ENCODE measurements at places on chromosomes 6 and 20.
A peak's percentile ranks its signal among the peaks of the same experiment; 100 is the strongest.

DNA sequence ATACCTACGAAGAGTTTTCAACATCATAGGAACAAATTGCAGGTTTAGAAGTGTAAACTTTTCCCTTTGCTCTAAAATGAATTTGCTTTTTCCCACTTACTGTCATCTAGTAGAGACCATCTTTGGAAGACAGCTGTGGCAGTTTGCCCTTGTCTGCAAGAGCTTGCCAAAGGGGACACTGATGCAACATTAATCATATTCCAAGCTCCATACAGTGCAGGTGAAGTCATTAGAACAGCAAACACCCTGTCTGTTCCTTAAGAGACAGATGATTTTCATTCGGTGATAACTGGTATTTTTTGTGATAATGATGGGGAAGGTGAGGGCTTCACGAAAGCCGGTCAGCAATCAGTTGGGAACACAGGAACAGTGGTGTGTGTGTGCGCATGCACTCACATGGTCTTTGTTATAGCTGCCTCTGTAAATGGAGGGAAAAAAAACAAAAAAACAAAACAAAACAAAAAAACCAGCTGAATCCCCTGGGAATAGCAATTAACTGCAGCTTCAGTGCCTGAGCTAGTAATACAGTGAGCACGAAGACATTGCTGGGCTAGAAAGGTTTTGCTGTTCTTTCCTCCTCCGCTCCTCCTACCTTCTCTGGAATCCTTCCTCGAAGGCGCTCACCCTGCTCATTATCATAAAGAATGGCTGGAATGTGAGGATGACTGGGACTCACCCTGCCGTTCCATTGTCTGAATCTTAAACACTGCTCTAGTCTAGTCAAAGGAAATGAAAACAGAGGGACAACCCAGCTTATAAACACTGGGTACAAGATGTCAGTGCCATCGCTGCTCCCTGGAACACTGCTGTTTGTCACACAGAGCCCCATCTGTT lies 35.2 kb upstream of the KIF13A start:
- DNase-seq, result no peak

DNA sequence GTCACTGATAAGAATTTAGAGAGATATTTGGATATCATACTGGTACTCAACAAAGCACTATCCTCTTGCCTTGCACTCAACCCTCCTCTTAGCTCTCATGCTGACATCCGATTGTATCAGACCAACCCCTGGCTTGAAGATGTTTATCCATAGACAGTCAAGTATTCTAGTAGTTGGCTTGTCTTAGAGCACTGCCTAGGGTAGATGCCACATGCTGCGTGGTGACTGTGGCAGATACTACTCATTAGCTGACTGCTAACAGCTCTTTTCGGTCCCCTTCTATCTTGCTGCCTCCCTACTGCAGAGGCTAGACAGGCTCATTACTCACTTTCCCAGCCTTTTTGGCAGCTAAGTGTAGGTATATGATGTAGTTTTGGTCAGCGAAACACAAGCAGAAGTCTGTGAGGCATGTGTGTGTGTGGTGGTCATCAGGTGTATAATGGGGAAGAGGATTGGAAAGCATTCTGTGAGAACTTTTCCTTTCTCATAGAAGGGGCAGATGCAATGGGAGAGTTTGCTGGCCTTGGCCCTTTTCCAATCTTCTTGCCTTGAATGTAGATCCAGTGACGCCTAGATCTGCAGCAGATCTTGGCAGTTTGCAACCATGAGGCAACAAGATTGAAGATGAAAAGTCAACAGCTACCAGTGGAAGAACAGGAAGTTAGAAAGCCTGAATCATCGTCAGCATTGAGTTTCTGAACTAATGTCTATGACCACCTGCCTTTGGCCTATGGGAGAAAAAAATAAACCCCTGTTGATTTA lies 4.4 kb upstream of the IFNGR1 start:
- no peak for DNase-seq

- no peak for DNase-seq
Observed at GRCh38 chr6:26588965-26589364, 7.8 kb upstream of the ABT1 start.

- peak; percentile 74 for DNase-seq
Observed at GRCh38 chr20:5844063-5844681, 94.0 kb downstream of the SHLD1 start.

- no peak for DNase-seq
Observed at GRCh38 chr6:33665957-33666356, 44.8 kb downstream of the ITPR3 start.

DNA sequence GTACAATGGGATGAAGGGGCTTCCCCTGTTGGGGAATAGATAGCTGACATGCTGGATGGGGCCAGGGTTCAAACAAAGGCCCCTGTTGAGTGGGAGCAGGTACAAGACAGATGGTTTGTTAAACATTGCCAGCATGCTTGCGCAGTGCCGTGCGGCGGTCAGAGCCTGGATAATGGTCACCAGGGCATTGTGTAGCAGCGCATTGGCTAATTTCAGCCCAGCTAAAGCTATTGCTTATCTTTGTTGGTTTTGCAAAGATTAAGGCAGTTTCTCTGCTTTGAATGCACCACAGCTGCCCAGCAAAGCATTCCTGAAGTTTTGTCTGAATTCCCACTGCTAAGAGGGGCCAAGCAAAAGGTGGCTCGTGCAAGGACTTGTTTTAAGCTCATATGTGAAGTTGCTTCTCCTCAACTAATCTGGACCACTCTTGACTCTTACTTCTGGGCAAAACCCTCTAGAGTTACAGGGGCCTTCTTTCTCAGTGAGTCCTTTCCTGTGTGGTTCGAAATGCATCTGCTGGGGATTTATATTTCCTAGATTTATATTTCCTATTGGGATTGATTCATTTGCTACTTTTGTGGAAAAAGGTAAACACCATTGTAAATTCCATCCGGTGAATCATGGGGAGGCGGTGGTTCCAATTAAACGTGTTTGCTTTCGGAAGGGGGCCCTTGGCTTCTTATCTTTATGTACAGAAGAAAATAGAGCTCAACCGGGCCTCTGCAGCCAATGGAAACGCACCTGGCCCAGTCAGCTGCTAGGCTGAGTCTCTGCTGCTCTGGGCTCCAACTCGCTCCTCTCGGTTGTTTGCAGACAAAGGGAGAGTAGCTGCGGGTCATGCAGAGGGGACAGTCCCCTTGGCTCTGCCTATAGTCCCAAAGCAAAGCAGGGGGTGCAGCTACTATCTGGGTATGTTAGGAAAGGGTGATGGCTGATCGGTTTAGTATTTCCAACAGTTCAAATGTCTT lies 72.1 kb downstream of the FOXA2 start:
- no peak for DNase-seq

GRCh38 chr6:49423817-49424216 lies 39.2 kb downstream of the MMUT start:
- no peak for DNase-seq

- DNase-seq, result no peak
Observed at GRCh38 chr20:51703400-51704287, 64.5 kb downstream of the ATP9A start.

GRCh38 chr20:17644451-17644850 lies 37.6 kb downstream of the RRBP1 start:
- DNase-seq, result no peak

DNA sequence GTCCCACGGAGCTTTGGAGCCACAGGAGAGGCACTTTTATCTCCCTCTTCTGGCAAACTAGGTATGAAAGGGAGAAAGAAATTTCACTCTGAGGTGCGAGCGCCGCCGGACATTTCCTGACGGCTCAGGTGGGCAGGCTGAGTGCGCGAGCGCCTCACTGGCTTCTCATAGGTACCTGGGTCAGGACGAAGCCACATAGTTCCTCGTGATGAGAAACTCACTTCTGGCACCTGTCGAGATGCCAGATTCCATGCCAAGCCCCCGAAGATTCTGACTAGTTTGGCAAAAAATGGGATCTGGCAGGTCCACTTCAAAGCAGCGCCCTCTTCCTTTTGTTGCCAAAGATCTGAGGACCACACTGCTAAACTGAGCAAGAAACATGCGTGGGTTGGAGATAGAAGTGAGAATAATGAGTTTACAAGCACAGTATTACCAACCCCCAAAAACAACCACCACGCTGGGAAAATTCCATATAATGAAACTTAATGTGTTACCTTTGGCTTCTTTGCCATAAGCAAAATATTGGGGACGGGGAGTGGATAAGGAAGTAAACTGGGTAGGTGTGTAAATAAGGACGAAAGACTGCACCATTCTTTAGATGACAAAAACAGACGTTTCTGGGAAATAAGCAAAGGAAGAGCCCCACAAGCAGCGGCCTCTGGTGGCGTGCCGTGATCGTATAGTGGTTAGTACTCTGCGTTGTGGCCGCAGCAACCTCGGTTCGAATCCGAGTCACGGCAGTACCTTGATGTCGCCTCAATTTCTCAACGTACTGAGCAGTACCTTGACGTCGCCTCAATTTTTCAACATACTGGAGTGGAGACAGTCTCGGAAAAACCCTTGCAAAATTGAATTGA lies 89.8 kb upstream of the PRSS16 start:
- peak; percentile 79 for DNase-seq

DNA sequence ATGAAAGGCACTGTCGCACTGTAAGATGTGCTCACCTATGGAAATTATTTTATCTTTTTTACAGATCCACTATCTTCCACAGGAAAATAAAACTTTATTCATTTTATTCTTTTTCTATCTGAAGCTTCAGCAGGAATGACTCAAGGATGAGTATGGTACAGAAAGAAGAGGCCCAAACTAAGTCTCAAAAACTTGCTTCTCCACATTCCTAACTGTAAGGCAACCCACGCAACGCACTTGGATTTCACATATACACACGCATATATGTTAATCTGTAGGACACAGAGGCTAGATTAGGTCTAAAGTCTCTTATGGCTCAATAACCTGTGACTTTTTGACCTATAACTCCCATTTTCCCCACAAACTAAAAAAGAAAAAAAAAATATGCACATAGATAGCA lies 81.9 kb downstream of the RALGAPA2 start:
- no peak for DNase-seq

DNA sequence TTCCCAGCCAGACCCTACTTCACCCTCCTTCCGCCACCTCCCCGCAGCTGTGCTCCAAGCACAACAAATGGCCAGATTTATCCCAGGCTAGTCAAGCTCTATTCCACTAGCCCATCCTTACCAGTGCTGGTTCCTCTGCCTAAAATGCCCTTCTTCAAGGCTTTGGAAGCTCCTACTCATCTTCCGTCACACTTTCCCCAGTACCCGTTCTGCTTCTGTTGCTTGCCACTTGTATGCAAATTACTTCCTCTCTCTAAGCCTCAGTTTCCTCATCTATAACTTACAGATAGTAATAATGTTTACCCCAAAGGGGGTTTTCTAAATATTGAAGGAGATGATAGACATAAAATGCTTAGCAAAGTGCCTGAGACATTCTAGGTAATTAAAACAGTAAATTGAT lies 193.1 kb downstream of the MAFB start:
- DNase-seq, result no peak

DNA sequence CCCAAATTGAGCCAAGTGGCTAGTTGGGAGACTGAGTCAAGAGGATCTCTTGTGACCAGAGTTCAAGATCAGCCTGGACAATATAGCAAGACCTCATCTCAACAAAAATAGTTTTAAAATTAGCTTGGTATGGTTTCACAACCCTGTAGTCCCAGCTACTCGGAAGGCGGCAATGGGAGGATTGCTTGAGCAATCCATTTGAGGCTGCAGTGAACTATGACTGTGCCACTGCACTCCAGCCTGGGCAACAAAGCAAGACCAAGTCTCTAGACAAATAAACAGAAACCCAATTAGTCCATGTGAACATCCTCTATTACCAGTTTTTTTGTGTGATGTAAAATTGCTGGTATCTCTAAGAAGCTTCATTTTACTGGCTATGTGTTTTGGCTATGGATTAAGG lies 106.2 kb downstream of the TULP4 start:
- DNase-seq, result no peak

Measured in stimulated activated naive CD8-positive, alpha-beta T cell treated with anti-CD3 and anti-CD28 coated beads, Interleukin-15, Interleukin-2, amounts not matched to agents 100 U/mL and 50 U/mL, for 24 hours (primary cell).